ENCODE measurements at places on chromosomes 7 and 10.

- no peak for DNase-seq
Observed at GRCh38 chr10:93963434-93963833, 30.3 kb upstream of the PLCE1 start.

- no peak for DNase-seq
Observed at GRCh38 chr10:133117688-133118071, 30.0 kb downstream of the ADGRA1 start.

GRCh38 chr10:74530981-74531380 lies 295.4 kb upstream of the KAT6B start:
- no peak for DNase-seq

GRCh38 chr7:37112876-37113275 lies 335.8 kb downstream of the ELMO1 start:
- DNase-seq = no peak

- DNase-seq = no peak
Observed at GRCh38 chr10:73916761-73917470, 6.0 kb downstream of the PLAU start.

DNA sequence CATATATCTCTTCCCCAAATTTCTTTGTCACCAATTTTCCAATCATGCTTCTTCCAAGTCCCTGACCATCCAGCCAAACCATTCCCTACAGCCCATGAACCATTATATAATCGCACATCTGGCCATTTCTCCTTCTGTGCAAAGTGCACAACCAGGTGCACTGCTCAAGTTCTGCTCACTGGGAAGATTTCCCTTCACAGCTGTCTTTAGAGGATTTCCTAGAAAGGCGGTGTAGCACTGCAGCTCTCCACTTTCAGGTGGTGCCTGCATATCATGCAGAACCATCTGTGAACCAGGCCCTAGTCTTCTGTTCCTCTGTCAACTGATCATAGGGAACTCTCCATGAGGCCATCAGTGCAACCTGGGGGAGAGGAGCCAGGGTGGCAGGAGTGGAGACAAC lies 95.0 kb upstream of the CABCOCO1 start:
- DNase-seq = no peak

- no peak for DNase-seq
Observed at GRCh38 chr10:44946205-44946604, 13.4 kb upstream of the RASSF4 start.

GRCh38 chr10:133143546-133143945 lies 16.5 kb upstream of the KNDC1 start:
- DNase-seq = no peak

DNA sequence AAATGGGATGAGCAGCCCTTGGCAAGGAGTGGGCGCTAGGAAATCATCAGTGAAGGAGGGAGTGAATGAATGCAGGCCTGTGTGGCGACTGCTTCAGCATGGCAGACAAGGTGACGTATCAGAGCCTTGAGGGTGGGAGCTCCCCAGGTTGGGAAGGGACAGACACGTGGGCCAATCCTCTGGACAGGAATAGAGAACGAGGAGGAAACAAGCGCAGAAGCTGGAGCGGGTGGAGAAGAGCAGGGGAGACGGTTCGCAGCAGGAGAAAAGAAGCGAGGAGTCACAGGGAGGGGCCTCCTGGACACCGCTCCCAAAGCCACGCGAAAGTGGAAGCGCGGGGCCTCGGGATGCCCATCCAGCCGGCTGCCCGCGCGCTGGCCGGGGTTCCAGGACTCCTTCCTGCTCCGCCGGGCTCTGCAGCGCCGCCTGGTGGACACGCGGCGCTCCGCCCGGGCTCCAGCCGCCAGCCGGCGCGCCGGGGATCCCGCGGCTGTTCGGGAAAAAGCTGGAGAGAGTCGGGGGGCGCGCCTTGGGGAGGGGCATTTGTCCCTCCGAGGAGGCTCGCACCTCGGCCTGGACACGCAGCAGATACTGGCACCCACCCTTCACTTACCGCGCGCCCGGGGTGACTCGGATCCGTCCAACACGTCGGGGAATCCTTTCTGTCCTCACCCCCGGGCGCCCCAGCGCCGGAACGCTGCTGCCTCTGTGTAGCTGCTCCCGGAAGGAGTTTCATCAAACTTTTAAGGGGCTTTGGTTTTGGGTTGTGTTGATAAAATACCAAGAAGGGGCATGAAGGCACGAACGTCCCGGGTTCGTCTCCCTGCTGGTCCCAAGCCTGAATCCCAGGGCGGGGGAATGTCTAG lies 6.3 kb downstream of the ZNF503 start:
- DNase-seq = no peak

DNA sequence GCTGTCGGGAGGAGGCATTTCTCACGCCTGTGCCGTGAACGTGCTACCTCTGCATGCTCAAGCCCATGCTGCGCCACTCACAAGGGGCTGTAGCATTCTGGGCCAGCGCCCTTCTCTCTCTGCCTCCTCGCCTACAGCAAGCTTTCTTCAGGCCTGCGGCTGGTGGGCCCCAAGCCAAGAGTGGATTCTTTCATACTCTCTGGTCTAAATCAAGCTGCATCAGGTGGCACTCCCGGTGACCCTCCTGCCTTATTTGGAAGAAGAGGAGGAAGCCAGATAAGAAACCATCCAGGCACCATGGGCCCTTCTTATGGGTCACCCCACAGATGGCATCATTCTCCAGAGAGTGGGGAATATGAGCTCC lies 86.7 kb upstream of the DUSP5 start:
- DNase-seq = no peak

GRCh38 chr7:70730451-70731110 lies 401.4 kb upstream of the GALNT17 start:
- no peak for DNase-seq

- no peak for DNase-seq
Observed at GRCh38 chr7:116432527-116432916, 67.0 kb upstream of the CAV2 start.

GRCh38 chr7:94182066-94182465 lies 177.9 kb upstream of the BET1 start:
- DNase-seq = no peak
